ENCODE measurements at places on chromosomes 6 and 20.

GRCh38 chr6:71588490-71588889 is 297.9 kb upstream of the RIMS1 start:
- H3K27ac ChIP-seq, result no peak overlapping the region
- DNase-seq, result no peak
- no peaks in the 10 kb centered on the region for H3K4me1 ChIP-seq
- no peaks in the 10 kb centered on the region for H3K36me3 ChIP-seq

GRCh38 chr20:17500826-17501225 is 30.4 kb downstream of the BFSP1 start:
- H3K4me3 ChIP-seq, result no peak overlapping the region
- DNase-seq, result no peak
- H3K27ac ChIP-seq, result no peak overlapping the region
- no peaks in the 10 kb centered on the region for H3K27me3 ChIP-seq
- H3K4me1 ChIP-seq, result peaks cover 3% of the 10 kb centered on the region

GRCh38 chr6:158038291-158039177 is 56.9 kb downstream of the SYNJ2 start:
- H3K27me3 ChIP-seq, result no peaks in the 10 kb centered on the region
- H3K36me3 ChIP-seq, result no peaks in the 10 kb centered on the region
- peaks cover 11% of the 10 kb centered on the region for H3K4me1 ChIP-seq
- H3K4me3 ChIP-seq, result no peak overlapping the region
- H3K27ac ChIP-seq, result no peak overlapping the region
- DNase-seq, result no peak

- no peak overlapping the region for H3K27ac ChIP-seq
- DNase-seq, result no peak
- H3K4me1 ChIP-seq, result no peaks in the 10 kb centered on the region
- H3K4me3 ChIP-seq, result no peak overlapping the region
Measured at GRCh38 chr6:81636930-81637568, 115.4 kb downstream of the TENT5A start.

GRCh38 chr6:121686611-121687023 is 251.2 kb downstream of the GJA1 start:
- no peaks in the 10 kb centered on the region for H3K36me3 ChIP-seq
- no peak overlapping the region for H3K27ac ChIP-seq
- H3K4me3 ChIP-seq, result no peak overlapping the region

- peaks cover 15% of the 10 kb centered on the region for H3K4me1 ChIP-seq
- H3K27me3 ChIP-seq, result no peaks in the 10 kb centered on the region
- H3K4me3 ChIP-seq, result no peak overlapping the region
- H3K36me3 ChIP-seq, result no peaks in the 10 kb centered on the region
- peak overlapping the region; percentile 34 for H3K27ac ChIP-seq
- no peak for DNase-seq
Measured at GRCh38 chr6:87824958-87825491, 123.0 kb upstream of the AKIRIN2 start.

DNA sequence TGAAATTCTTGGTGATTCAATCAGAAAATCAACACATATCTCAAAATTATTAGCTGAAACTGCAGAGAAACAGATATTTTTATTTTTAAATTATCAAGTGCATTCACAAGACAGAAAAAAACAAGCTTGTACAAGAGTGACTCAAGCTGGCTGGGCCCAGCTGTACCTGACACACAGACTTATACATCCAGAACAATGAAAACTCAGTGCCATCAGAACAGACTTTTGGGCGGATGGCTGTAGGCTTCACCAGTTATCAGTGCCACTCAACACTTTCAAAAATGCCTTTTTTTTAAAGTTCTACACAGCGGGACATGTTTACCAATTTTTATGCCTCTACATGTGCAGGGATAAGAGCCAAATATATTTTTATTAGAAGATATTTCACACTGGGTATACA is 102.8 kb downstream of the MYB start:
- no peak for DNase-seq
- H3K27me3 ChIP-seq, result no peaks in the 10 kb centered on the region
- no peak overlapping the region for H3K4me3 ChIP-seq
- H3K36me3 ChIP-seq, result no peaks in the 10 kb centered on the region
- no peak overlapping the region for H3K27ac ChIP-seq

DNA sequence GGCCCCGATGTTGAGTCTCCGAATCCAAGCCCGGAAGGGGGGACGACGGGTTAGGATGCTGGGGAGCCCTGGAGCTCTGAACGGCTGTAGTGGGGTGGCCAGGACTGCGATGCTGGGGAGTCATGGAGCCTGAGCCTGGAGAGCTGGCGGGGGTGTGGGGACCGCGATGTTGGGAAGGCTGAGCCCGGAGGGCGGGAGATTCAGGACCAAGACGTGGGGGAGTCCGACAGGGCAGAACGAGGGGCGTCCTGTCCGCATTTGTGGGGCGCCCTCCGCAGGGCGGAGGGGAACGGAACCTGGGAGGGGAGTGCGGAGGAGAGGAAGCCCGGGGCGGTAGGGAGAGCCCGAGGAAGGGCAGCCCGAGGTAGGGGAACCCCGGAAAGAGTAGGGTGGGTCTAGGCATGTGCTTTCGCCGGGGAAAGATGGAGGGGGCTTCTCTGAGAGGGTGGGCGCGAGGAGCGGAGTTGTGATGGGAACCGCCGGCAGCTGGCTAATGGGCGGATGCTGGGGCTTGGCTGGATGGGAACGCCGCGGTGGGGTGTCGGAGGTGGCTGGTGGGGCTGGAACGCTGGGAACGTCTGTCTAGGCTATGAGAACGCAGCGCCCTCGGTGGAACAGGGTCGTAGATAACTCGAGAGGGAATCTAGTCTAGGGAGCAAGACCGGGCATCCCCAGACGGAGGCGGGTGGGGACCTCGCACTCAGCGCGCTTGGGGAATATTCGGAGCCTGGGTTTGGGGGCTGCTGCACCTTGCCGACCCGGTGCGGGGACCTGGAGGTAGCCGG is 684 bp downstream of the PAQR8 start:
- H3K36me3 ChIP-seq, result 0 out of 2 replicates have a peak, but pooled peaks cover 3% of the 10 kb centered on the region
- peak overlapping the region; percentile 94 for H3K4me3 ChIP-seq
- peak overlapping the region; percentile 80 for H3K27ac ChIP-seq
- H3K27me3 ChIP-seq, result no peaks in the 10 kb centered on the region
- peaks cover 20% of the 10 kb centered on the region for H3K4me1 ChIP-seq

- no peak overlapping the region for H3K27ac ChIP-seq
- H3K4me3 ChIP-seq, result no peak overlapping the region
- DNase-seq, result no peak
- no peaks in the 10 kb centered on the region for H3K27me3 ChIP-seq
Measured at GRCh38 chr6:127489248-127489647, 29.9 kb downstream of the MTCL3 start.

Measured in GM12878 (cell line).